ENCODE measurements at places on chromosomes 2 and 18. TPM values are rescaled to one million over a fixed set of nuclear protein-coding genes. Genes with fewer than 3 reads are reported as not detected.

DNA sequence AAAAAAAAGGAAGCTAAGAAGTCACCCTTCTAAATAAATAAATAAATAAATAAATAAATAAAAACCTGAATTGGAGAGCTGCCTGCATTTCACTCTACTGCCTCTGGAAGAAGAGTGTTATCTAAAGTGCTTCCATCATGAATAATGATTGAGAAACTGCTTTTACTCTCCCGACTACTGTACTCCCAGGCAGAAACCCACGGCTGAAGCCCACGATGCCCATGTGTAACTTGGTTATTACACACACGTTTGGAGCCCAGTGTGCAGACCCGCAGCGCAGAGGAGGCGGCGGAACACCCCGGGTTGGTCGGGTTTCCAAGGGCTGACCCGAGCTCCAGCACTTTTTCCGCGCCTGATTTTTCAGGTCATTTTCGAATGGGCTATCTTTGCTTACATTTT lies 697 bp upstream of the SPATS2L start:
- no peaks in the 10 kb centered on the region for H3K27me3 ChIP-seq
- no peaks in the 10 kb centered on the region for H3K36me3 ChIP-seq
- H3K4me3 ChIP-seq: peak overlapping the region; percentile 88
- peaks cover 69% of the 10 kb centered on the region for H3K4me1 ChIP-seq
- peak overlapping the region; percentile 97 for H3K27ac ChIP-seq

- H3K27ac ChIP-seq: no peak overlapping the region
- H3K36me3 ChIP-seq: no peaks in the 10 kb centered on the region
- DNase-seq: no peak
- no peaks in the 10 kb centered on the region for H3K27me3 ChIP-seq
- H3K4me3 ChIP-seq: no peak overlapping the region
- H3K4me1 ChIP-seq: no peaks in the 10 kb centered on the region
Measured at GRCh38 chr2:183967756-183968155, 630.6 kb upstream of the ZNF804A start.

The NTSR2 gene
- total RNA-seq: not detected

The RAMP1 gene
- total RNA-seq: 1.6 TPM

The APOB gene
- total RNA-seq: 234 TPM

The KLF7 gene
- 0.36 TPM for total RNA-seq

Measured in Caco-2 (cell line).